Activated T-cell treated with anti-CD3 and anti-CD28 coated beads, Interleukin-2, amount 50 U/mL, for 48 hours (primary cell): ENCODE measurements at places on chromosomes 6 and 20.

- DNase-seq = no peak
Measured at GRCh38 chr20:43900121-43900466, 14.6 kb upstream of the TOX2 start.

DNA sequence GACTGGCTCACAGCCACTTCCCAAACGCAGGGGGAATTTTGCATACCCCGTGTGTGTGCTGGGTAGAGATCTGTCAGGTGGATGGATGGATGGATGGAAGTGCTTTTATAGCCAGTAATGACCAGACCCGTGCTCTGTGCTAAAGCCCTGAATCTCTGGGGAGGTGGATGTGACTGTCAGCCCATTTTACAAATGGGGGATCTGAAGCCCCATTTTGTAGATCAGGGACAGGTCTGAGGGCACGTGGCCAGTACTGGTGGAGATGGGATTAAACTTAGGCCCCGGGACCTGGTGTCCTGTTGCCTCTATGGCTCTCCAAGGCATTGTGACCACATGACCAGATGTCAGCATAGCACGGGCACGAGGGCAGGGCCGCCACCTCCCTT lies 38.2 kb upstream of the ZBP1 start:
- DNase-seq = peak; percentile 15

DNA sequence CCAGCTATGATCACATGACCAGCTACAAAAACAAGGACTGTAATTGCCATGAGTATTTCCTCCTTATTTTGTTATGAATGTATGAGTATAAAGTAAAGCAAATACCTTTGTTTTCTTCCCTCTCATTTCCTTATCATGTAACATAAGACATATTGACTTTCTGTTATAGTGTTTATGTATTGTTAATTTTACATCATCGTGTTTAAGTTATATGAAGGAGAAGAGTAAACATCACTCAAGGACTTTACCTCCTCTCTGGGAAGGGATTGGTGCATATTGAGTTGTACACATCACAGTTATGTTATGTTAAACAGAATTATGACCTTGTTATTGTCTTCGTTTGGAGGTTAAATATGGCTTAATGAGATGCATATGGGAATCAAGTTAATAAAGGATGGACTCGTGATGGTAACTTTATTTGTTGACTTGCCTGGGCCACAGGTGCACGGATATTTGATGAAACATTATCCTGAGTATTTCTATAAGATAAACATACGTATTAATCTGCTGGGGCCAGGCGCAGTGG lies 57.3 kb upstream of the CNKSR3 start:
- DNase-seq = no peak

- DNase-seq = no peak
Measured at GRCh38 chr6:34213772-34214171, 22.9 kb upstream of the HMGA1 start.

DNA sequence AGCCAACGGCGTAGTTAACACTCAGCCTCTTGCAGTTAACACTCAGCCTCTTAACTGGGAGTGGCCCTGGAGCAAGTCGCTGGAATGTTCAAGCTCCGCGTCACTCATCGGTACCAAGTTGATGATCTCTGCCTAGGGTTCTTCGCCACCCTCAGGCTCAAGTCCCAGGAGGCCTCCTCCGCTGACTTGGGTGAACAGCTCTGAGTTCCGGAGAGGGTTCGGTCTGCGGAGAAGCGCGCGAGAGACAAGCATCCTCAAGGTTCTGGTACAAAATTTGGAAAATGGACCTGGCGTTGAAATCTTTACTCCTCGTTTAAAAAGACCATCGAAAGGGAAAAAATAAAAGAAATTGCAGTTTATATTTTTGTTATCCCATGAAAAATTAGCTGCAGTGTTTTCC lies 876 bp upstream of the DSP start:
- DNase-seq = no peak
